ENCODE measurements at places on chromosomes 6 and 20. TPM values are rescaled to one million over a fixed set of nuclear protein-coding genes. Genes with fewer than 3 reads are reported as not detected.
A peak's percentile ranks its signal among the peaks of the same experiment; 100 is the strongest.

The SLC23A2 gene
- total RNA-seq = 8.6 TPM

The HLA-DOA gene
- 1.4 TPM for total RNA-seq

The TRIM40 gene
- total RNA-seq = 0.40 TPM

The THEMIS gene
- total RNA-seq = 5.6 TPM

The C4A gene
- total RNA-seq = 210 TPM

The PTK6 gene
- total RNA-seq = 147 TPM

The OXT gene
- total RNA-seq = not detected

The OR2B3 gene
- total RNA-seq = not detected

The CCM2L gene
- total RNA-seq = 4.9 TPM

The GJE1 gene
- not detected for total RNA-seq

The ANKRD66 gene
- total RNA-seq = not detected

The THBD gene
- 7.8 TPM for total RNA-seq

The SNAP25 gene
- total RNA-seq = 2.4 TPM

The PNLDC1 gene
- total RNA-seq = not detected

DNA sequence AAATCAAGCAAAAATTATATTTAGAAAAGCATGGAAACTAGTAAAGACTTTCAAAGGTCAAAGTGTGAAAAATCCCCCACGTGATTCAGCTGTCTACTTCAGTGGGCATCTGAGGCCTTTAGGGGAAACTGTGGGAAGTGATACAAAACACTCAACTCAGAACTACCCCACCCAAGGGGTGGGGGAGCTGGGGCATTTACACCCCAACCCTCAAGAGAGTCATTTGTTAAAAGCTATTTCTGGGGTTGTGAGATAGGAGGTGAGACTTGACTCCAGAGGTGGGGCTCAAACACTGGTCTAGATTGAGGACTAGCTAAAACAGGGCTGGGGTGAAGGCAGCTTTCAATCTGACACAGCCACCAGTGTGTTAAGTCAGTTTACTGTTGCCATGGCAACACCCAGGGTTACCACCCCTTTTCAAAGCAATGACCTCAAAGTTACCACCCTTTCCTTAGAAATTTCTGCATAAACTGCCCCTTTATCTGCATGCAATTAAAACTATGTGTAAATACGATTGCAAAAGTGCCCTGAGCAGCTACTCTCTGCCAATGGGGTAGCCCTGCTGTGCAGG is 9.9 kb upstream of the GTSF1L start:
- DNase-seq = no peak

DNA sequence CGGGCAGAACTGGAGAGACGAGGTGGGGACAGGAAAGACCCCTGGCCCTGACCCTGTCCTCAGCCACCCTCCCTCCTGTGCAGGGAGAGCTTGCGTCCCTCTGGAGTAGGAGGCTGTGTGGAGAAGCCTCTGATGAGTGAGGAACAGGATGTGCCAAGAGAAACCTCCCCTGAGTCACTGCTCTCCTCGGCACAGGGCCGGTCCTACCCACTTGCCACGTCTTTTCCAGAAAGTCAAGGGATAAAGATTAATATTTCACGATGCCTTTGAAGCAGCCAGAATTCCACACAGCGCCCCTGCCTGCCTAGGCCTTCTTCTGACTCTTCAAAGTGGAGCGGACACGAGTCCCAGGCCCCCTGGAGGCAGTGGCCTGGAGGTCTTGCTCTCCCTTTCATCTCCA is 34.9 kb upstream of the THBS2 start:
- no peak for DNase-seq

- no peak for DNase-seq
Measured at GRCh38 chr20:63076421-63076820, 69.7 kb upstream of the BHLHE23 start.

- DNase-seq = no peak
Measured at GRCh38 chr6:83613378-83613777, 95.5 kb downstream of the SNAP91 start.

- no peak for DNase-seq
Measured at GRCh38 chr20:45878076-45878761, 2.8 kb upstream of the ZSWIM1 start.

GRCh38 chr6:88499436-88499835 is 333.3 kb upstream of the CNR1 start:
- no peak for DNase-seq

- DNase-seq = no peak
Measured at GRCh38 chr20:38113401-38114325, 51.4 kb downstream of the TGM2 start.

DNA sequence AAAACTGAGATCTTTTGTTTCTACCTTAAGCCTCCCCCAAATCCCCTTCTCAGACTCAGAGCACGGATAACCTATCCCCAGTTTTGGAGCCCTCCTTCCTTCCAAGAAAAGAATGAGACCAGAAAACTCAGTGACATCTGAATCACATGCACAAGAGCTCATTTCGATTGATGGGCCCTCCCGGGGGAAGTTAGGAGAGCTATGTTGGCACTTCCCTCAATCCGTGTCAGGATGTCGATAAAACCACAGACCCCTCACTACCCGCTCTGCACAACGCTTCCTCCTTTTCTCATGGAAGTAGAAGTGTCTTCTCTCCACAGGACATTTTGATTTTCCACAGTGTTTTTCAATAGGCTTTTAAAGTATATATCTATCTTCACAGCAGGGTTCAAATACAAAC is 332.4 kb downstream of the HACE1 start:
- no peak for DNase-seq

GRCh38 chr6:33427585-33428223 is 7.8 kb downstream of the SYNGAP1 start:
- DNase-seq = peak; percentile 71

DNA sequence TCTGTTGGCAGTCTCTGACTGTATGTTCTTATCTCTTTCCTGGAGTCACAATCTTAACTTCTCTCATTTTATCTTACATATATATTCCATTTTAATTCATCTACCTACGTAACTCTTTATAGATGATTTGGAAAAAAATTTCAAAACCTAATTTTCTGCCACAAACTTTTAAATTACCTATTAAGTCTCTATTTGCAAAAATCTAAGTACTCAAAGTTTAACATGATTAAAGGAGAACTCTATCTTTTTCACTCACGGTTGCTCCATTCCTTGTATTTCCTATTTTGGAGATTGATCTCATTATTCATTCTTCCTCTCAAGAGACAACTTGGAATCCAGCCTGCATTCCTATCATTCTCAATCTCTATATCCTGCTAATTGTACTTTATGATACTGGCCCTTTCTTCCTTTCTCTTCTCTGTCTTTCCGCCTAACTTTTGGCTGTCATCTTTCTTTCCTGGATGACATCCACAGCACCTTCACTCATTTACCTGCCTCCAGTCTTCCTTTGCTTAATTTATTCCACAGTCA is 1071.1 kb upstream of the CITED2 start:
- no peak for DNase-seq

DNA sequence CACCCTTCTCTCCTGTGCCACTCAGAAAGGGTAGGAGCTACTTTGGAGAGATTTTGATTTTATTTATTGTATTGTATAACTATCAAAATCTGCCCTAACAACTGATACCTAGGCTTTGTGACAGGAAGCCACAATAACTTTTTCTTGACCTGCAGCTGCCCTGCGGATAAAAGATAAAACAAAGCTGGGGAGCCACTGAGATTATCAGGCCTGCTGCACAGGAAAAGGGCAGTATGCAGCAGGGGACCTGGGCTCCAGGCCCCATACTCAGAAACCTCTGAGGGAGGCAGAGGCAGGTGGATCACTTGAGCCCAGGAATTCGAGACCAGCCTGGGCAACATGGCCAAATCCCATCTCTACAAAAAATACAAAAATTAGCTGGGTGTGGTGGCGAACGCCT is 980 bp upstream of the SNX21 start:
- no peak for DNase-seq

GRCh38 chr6:130841128-130841728 is 14.0 kb downstream of the SMLR1 start:
- DNase-seq = no peak

GRCh38 chr20:24708411-24709295 is 239.2 kb downstream of the SYNDIG1 start:
- DNase-seq = no peak

DNA sequence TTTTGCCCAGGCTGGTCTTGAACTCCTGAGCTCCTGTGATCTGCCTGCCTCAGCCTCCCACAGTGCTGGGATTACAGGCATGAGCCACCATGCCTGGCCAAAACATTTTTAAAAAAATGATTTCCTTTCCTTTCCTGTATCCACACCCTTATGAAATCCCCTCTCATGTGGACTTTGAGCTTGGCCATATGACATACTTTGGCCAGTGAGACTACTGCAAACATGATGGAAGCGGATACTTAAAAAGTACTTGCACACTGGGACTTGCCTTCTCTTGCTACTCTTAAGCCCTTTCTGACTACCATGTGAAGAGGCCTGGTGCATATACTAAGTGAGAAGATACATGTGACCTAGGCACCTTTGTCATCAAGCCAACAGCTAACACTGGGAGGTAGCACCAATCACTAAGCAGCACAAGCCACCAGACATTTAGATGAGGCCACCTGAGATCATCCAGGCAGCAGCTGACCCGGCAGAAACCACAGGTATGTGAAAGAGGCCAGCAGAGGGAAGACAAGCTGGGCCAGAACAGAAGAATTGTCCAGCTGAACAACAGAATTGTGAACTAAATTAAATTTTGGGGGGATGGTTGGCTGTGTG is 78.5 kb upstream of the HDAC2 start:
- DNase-seq = no peak

- no peak for DNase-seq
Measured at GRCh38 chr6:167980911-167981580, 16.4 kb upstream of the KIF25 start.

DNA sequence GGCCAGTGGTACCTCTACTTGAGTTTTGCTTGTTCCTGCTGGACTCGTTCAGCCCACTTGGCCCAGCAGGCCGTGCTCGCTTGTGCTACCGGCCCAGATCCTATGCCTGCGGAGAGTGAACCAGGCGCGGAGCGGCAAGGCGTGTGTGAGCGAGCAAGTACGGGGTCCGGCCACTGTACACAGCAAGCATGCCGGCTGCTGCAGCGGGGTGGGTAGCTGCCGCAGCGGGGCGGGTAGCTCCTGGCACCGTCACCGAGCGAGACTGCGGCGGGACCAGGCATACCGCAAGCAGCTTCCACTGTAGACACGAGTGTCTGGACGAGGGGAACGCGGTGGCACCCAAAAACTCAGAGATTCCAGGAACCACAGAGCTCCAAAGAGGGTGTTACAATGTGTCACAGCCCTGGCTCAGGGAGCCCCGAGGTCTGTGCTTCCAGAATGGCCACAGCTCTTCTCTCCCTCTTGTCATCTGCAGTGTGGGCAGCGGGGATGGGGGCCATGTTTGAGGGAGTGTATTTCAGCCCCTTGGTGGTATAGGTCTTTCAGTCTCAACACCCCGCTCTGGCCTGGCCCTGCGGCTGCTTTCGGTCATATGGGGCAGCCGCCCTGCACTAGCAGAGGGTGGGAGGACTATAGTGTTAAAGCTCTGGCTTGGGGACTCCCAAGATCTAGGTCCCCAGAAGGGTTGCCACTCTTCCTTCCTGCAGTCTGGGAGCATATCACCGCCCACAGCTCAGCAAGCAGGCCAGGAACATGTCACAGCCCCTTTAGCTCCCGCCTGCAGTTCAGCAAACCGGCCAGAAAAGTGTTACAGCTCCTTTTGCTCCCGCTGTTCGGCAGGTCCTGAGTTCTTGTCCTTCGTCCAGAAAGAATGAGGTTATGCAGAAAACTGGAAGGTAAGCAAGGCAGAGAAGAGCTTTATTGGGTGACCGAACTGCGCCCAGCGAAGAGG is 6.1 kb upstream of the RWDD1 start:
- no peak for DNase-seq

- no peak for DNase-seq
Measured at GRCh38 chr6:142845143-142845571, 99.8 kb downstream of the HIVEP2 start.

DNA sequence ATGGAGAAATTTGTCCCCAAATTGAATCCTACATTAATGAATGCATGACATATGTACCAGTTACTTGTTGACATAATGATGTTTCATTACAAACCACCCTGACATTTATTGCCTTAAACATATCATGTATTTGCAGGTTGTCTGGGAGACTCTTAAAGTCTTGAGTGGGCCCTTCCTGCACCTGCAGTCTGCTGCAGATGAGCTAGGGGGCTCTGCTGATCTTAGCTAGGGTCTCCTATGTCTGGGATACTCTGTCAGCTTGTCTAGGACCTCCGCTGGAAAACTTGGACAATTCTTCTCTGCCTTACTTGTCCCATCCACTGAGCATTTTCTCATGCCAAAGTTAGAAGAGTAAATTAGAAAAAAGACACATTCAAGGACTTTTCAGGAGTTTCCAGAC is 581.6 kb downstream of the HAO1 start:
- no peak for DNase-seq

- DNase-seq = peak; percentile 5
Measured at GRCh38 chr6:158038291-158039177, 56.9 kb downstream of the SYNJ2 start.

GRCh38 chr20:64010711-64011237 is 25.2 kb upstream of the C20orf204 start:
- no peak for DNase-seq

DNA sequence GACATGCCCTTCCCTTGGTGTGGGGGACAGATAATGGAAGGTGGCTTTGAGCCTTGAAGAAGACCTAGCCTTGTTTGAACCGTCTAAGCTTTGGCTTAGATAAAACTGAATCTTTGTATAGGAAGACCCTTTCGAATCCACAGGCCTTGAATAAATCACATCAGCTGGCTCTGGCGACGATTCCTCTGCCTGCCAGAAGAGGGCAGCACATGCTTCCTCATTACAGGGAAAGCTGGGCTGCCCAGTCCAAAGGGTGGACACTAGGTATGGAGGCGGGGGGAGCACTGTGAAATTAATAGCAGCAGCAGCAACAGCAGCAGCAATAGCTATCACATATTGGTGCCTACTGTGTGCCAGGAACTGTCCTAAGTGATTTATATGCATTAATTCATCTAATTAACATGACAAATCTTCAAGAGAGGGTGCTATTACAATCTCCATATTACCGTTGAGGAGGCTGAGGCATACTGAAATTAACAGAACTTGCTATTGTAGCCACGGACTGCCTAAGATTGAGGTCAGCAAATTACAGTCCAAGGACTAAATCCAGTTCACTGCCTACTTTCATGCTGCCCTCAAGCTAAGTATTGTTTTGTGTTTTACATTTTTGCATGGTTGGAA is 85.1 kb downstream of the CLIC5 start:
- peak; percentile 71 for DNase-seq

DNA sequence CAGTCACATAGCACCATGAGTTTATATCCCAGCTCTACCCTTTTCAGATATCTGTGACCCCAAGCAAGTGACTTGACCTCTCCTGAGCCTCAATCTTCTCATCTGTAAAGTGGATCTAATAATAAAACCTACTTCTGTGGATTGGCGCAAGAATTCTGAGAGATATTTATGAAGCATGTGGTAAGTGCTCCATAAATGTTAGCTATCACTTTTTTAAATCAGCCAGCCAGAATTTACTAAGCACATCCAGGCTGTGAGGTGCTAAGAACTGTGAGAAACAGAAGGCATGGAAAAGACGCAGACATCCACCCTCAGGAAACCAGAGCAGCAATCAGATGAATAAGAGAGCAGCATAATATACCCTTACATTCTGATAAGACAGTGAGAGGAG is 862 bp downstream of the C20orf96 start:
- DNase-seq = no peak

All from transverse colon (tissue), 4 donors.